ENCODE measurements at places on chromosomes 6 and 20.

GRCh38 chr6:38508894-38509293 lies 130.8 kb downstream of the BTBD9 start:
- DNase-seq: peak; percentile 14

DNA sequence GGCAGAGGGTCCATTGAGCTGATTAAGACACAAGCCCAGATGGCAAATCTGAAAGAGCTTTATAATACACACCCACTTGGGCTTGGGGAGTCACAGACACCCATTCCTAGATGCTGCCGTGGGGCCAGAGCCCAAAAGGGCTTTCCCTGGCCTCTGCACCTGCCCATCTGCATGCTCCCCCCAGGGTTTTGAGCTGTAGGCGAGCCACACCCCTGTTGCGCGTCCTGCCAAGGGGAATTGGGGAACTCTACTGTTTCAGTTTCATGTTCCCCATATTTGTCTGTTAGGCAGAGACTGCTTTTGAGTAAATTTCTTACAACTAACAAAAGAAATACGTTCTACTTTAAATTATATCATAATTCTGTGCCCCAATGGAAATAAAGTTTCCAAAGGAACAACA lies 52.9 kb upstream of the FNDC1 start:
- DNase-seq: no peak

GRCh38 chr6:24394061-24394779 lies 8.5 kb upstream of the MRS2 start:
- no peak for DNase-seq

DNA sequence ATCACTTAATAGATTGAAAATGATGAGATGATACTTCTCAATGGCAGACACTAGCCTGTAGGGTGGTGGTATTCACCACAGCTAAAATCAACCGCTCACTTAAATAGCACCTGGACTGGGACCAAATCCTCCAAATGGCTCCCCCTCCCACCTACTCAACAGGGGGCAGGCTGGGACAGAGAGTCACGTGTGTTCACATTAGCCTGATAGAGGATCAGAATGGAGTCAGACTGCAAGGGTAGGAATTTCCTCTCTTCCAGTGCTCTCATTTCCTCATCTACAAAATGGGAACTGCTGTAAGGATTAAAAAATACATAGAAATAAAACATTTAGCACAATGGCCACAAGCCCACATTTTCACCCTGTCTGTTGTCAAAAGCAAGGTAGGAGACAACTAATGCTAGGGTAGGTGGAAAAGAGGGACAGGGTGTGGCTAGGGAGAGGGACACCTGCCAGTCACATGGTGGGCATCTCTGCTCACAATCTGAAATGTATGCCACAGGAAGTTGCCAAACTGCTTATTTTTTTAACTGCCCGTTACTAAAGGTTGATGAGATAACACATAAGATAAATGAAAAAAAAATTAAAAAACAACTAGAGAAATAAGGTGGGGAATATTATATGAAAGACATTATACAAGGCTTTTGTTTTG lies 55.3 kb downstream of the BACH2 start:
- no peak for DNase-seq

DNA sequence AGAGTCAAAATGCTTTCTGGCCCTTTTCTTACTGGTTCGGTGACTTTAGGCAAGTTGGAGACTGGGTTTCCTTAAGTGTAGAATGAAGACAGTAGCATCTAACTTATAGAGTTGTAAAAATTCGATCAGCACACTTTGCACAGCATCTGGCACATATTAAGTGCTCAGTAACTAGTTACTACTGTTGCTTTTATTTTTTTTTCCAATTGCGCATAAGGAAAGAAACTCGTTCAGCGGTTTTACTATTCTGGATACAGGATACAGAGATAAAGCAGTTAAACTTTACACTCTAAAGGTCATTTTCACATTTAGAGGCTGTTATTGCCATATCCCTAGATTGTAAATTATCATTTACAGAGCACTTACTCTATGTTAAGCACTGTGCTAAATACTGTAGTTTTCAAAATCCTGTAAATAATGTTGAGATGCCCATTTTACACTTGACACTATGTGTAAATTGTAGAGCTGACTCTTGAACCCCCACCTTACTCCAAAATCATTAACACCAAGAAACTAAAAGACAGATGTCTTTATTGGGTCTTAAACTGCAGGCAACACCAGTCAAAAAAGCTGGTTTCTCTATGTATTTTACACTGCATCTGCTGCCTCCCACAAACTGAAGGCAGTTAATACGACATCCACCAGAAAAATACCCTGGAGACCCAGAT lies 886 bp downstream of the ROMO1 start:
- DNase-seq: no peak

DNA sequence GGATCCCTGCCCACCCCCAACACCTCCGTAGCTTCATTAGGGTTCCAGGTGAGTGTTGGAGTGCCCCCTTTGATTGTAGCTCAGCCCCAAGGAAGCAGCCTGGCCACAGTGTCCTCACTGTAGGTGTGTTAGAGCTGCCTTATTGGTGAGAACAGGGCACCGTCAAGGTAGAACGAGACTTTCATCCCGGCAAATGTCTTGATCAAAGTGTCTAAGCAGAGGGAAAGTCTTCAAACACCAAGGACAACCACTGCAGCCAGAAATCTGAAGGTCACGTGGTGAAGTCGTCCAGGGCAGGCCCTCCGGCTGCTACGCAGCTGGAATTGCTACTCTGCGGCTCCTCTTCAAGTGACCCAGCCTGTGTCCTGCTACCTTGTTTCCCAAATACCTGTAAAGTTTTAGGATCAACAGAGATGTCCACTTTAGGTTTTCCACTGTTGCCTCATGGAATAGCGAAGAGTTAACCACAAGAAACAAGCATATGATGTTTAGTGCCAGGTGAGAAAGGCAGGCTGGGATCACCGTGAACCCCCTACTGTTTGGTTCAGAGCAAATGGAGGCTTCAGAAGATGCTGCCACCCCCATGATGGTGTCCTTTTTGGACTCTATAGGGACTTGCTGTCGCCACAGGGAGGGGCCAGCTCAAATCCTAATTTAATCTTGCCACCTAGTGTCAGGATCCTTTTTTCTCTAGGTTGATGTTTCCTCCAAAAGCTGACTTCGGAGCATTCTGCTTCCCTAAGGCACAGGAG lies 1.7 kb upstream of the DLL1 start:
- no peak for DNase-seq

GRCh38 chr6:79373880-79374279 lies 139.4 kb upstream of the HMGN3 start:
- DNase-seq: no peak

GRCh38 chr6:15796844-15797243 lies 134.0 kb upstream of the DTNBP1 start:
- DNase-seq: no peak

- DNase-seq: peak; percentile 42
Measured at GRCh38 chr20:52150440-52151258, 40.9 kb downstream of the ZFP64 start.

GRCh38 chr6:1946583-1946982 lies 298.8 kb downstream of the GMDS start:
- DNase-seq: no peak

- no peak for DNase-seq
Measured at GRCh38 chr20:9510911-9511310, 3.5 kb upstream of the LAMP5 start.

DNA sequence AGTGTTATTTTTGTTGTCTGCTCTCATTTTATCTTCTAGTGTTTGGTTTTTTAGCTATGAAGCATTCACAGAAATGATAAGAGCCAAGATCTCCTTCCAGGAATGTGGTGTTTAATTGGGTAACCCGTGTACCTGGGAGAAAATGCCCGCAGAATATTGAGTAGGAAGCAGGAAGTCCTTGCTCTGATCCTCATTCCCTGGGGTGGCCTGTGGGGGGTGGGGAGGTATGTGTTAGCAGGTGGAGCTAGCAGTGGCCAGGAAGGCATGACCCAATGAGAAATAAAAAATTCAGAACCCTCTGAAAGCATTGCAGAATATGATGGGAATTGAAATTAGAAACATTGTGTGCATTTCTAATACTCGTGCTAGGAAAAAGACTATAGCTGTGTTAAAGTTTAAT lies 100.8 kb downstream of the DTD1 start:
- DNase-seq: no peak

DNA sequence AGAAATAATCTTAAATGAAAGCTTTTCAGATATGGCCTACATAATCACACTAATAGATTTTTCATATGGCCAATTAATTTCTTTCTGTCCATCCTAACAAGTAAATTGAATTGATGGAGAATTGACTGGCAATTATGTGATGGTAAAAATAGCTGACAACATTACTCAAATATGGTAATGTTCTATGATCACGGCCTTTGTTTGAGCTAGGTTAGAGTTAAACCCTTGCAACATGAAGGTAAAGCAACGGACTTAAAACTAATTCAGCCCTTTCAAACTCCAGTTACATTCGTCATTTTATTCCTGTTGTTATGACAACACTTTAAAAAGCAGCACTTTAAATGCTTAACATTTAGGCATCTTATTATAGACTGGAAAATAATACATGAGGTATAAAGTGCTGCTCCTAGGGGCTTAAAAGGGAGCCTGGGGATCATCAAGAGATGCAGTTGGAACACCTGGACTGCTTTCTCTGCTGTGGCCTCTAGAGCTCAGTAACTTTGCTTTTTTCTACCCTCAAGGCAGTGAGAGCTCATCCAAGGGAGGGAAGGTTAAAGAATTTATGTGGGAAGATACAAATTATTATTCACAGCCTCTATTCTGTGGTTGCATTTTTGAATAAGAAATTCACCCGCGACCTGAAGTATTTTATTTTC lies 46.9 kb downstream of the RIPOR2 start:
- DNase-seq: no peak

DNA sequence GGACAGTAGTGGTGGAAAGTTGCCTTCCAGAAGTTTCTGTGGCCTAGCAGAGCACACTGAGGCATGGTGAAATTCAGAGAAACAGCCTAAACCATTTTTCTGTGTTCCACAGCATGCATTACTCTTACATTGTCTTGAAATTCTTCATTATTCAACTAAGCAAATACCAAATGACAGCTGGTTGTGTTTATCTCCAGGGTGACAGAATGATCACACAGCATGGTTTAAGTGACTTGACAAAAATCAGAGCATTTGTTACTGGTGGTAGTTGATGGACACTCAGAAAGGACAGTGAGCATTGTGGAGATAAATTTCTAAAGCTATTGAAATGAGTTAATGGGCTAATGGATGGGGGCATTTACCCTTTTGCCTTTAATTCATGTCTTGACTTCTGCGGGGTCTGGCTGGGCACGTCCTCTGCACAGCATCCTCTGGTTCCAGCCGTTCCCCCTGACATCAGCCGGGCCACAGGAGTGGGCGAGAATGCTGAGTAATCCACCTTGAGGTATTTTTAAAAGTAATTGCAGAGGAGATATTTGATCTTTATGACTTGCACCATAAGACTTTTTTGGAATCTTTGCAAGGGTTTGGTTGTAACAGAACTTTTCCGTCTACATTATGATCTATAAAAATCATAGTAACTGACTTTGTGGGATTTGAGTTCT lies 78.9 kb upstream of the SCP2D1 start:
- DNase-seq: peak; percentile 13

DNA sequence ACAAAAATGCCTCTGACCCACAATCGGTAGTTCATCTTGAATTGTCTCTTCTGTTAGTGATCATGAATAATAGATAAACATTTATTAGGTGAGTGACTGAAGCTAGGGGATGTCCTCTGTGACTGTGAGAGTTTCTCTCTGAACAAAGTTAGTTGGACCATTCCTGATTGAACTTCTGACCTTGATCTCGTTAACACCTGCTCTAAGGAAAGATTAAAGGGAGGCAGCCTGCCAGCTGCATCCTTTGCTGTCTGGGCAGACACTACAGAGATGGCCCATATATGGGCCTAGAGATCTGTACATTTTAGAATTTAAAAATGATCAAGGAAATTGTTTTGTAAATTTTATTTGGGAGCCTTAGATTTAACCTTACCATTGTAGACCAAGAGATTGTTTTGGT lies 27.3 kb downstream of the MAPK14 start:
- no peak for DNase-seq

- DNase-seq: no peak
Measured at GRCh38 chr20:16590041-16590633, 16.9 kb upstream of the KIF16B start.

- no peak for DNase-seq
Measured at GRCh38 chr6:68575765-68576439, 59.2 kb upstream of the ADGRB3 start.

DNA sequence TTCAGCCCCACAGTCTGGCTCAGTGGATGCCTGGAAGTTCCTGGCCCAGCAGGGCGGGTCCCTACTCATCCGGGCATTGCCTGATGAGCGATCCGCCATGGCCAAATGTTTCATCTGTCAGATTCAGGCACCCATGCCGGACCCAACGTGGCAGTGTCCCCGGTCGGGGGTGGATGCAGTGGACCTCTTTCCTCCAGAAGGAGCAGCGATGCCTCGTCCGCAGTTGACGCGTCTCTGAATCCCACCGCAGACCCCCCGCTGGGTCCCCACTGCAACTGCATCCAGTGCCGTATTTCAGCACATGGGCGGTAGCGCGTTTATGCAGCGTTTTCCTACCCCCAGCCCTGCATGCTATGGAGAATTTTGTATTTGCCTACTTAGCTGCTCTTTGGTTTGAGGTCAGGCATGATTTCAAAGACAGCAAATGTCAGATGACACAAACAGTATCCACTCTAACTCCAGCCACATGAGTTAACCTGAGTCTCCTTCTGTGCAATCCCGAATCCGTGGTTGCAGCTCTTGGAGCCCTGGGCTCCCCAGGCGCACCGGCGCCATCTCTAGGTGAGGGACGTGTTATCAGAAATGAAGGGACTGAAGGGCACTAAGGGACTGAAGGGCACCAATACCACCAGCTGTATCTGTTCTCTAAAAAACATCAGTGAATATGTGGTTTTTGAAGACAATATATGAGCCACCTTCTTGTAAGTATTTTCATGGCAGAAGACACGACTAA lies 72.6 kb upstream of the THBS2 start:
- DNase-seq: peak; percentile 30

Data from AG10803 (cell line).